Central memory CD8-positive, alpha-beta T cell (primary cell): ENCODE measurements at places on chromosomes 11 and 22.

- DNase-seq = no peak
These were observed 58.7 kb upstream of the KIRREL3 start for GRCh38 chr11:127059286-127059685.

GRCh38 chr11:10505278-10506007 lies 35.5 kb downstream of the RNF141 start:
- no peak for DNase-seq

GRCh38 chr22:49325531-49326395 lies 501.9 kb downstream of the BRD1 start:
- no peak for DNase-seq

DNA sequence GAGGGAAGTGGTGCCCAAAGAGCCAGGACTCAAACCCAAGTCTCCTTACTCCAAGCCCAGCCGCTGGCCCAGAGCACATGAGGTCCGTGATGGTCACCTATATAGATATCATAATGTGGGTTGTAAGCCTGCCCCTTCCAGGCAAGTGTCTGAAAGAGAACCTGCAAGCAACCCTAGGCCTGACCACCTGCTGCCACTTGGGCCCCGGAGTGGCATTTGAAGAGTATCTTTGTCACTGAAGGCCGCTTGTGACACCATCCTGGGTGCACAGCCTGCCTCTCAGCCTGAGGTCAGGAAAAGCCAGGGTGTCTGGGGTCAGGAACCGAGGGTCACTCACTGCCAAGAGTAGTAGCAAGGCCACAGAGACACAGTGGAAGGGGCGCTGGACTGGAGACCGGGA lies 32.4 kb downstream of the OTOG start:
- no peak for DNase-seq

- no peak for DNase-seq
These were observed 5.4 kb downstream of the FJX1 start for GRCh38 chr11:35623621-35624168.

- no peak for DNase-seq
These were observed 314.8 kb upstream of the CADM1 start for GRCh38 chr11:115819014-115819413.

DNA sequence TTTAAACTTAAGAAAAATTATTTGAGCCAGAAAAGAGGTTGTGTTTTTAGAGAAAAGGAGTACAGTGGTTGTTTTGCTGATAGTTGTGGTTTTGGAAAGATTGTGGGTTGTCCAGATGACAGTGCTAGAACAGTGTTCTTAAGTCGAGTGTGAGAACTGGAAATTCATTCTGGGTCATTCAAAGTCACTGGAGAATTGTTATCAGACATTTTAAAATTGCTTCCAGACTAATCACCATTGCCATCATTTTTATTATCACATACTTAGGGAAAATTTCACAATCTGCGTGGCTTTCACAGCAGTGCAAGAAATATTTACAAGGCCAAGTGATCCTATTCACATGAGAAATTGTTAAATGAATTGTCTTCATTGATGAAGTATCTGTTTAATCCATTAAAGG lies 242.2 kb upstream of the DDI1 start:
- DNase-seq = no peak
